ENCODE measurements at places on chromosomes 16 and 17. TPM values are rescaled to one million over a fixed set of nuclear protein-coding genes. Genes with fewer than 3 reads are reported as not detected.
A peak's percentile ranks its signal among the peaks of the same experiment; 100 is the strongest.

QPRT gene
- 140 TPM for polyA plus RNA-seq

CCDC144A gene
- 4.0 TPM for polyA plus RNA-seq

- no peak for DNase-seq
These were observed 90.7 kb downstream of the WWP2 start for GRCh38 chr16:69852815-69853214.

- no peak for DNase-seq
These were observed 18.2 kb downstream of the COTL1 start for GRCh38 chr16:84599521-84600202.

- DNase-seq: no peak
These were observed 8.2 kb downstream of the PLCD3 start for GRCh38 chr17:45123930-45124796.

- DNase-seq: peak; percentile 70
These were observed 23.1 kb downstream of the STAT5A start for GRCh38 chr17:42311240-42312034.

DNA sequence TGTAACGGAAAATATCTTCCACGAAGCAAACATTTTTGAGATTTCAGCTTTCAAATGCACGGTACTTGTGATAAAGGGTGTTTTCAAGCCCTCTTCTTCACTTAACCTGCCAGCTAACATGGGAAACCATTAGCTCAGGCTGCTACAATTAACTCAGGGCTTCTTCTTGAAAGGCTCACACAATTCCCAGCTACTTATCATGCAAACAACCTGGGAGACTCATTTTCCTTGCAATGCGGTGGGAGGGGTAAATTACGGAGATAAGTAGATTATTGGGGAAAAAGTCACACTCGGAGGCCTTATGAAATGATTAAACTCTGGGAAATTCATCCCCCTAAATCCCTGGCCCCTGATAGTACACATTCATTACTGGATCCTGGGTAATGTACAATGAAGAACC is 266.4 kb downstream of the STX8 start:
- DNase-seq: no peak

Data from left renal pelvis (tissue), 4 donors.